ENCODE measurements at places on chromosomes 11 and 22.

GRCh38 chr11:111554532-111554931 lies 14.0 kb downstream of the LAYN start:
- DNase-seq, result no peak

- DNase-seq, result no peak
These were observed 171.2 kb downstream of the OPCML start for GRCh38 chr11:133360860-133361688.

- peak; percentile 10 for DNase-seq
These were observed 15.2 kb upstream of the SERPIND1 start for GRCh38 chr22:20758688-20759087.

- DNase-seq, result no peak
These were observed 400.3 kb downstream of the MIAT start for GRCh38 chr22:27057717-27058116.

DNA sequence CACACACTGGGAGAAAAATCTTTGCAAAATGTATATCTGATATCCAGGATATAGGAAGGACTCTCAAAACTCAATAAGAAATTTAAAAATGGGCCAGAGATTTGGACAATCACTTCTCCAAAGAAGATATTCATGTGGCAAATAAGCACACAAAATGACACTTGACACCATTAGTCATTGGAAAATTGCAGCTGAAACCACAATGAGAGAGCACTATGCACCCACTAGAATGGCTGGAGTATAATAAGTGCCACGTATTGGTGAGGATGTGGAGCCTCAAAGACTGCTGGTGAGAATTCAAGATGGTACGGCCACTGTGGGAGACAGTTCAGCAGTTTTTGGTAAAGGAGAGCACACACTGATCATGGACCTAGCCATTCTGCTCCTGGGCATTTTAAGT lies 12.8 kb upstream of the OSBPL5 start:
- peak; percentile 74 for DNase-seq

DNA sequence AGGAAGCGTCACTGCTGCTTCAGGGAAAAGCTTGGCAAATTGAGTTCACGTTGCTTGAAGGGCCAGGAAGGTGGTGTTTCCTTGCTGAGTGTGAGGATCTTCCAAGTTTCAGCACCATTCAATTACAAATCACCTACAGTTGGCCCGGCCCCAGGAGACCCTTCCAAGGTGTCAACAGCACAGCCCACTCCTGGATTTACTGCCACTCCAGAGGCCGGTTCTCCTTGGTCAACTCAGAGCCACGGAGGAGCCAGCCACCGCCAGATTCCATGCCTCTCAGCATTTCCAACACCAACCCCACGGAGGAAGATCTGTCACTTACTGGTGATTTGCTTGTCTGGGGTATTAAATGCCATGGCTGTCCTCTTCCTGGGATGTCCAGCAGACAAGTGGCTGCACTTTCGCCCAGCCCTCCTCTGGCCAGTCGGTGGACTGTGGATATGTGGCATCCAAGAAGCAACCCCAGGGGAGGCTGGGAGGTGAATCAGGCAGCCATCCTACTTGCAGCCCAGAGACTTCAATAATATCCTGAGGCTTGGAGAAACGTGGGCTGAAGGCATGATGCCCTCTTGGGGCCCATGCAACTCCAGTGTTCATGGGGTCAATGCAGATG lies 74.1 kb upstream of the SHANK2 start:
- DNase-seq, result no peak

DNA sequence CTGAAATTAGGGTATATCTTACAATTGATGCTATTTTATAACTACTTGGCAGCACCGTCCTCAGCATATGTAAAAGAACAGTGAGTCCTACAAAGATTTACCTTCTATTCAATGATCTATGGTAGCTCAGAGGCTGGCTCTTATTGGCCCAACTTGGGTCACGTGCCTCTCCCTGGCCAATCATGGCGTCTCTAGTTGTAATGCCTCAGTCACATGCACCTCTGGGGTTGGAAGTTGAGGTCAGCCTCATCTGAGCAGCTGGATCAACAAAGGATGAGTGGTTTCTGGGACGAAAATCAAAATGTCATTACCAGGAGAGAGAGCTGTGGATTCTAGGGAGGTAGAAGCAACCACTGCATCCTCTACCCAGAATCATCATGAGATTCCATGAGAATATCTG lies 22.9 kb upstream of the ASPHD2 start:
- DNase-seq, result no peak

Measured in NB4 (cell line).